ENCODE measurements at places on chromosomes 1 and 21.
A peak's percentile ranks its signal among the peaks of the same experiment; 100 is the strongest.

- DNase-seq: no peak
These were observed 19.8 kb downstream of the COL16A1 start for GRCh38 chr1:31683997-31684396.

DNA sequence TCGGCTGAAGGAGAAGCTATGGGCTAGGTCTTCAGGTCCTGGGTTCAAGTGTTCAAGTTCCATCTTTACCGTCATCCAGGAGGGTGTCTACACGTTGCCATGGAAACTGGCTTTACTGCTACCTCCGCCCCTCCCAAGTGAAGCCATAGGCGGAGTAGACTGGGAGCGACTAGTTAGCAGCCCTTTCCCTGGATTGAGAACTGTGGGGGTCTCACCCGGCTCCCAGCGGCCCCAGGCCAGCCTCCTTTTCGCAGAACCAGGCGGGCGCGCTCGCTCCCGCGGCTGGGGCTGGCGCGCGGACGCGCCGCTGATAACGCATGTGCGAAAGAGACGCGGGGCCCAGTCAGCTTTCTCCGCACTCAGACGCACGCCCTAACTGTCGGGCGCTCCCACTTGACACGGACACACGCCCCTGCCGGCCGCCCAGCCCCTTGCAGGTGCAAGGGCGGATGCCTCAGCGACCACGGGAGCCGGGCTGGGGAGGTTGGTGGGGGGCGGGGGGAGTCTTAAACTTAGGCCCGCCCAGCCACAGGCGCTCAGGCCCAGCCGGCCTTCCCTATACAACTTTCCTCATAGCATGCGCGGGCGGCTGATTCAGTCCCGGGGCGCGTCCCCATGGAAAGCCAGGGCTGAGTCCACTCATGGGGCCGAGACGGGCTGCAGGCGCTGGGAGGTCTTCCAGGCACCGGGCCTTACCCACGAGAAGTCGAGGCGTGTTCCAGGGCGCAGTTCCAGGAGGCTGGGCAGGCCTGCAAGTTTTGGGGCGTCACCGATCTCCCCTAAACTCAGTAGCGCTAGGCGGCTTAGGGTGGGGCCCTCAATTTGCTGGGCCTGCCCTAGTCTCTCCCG, 7.4 kb downstream of the EFNA4 start:
- peak; percentile 57 for DNase-seq

DNA sequence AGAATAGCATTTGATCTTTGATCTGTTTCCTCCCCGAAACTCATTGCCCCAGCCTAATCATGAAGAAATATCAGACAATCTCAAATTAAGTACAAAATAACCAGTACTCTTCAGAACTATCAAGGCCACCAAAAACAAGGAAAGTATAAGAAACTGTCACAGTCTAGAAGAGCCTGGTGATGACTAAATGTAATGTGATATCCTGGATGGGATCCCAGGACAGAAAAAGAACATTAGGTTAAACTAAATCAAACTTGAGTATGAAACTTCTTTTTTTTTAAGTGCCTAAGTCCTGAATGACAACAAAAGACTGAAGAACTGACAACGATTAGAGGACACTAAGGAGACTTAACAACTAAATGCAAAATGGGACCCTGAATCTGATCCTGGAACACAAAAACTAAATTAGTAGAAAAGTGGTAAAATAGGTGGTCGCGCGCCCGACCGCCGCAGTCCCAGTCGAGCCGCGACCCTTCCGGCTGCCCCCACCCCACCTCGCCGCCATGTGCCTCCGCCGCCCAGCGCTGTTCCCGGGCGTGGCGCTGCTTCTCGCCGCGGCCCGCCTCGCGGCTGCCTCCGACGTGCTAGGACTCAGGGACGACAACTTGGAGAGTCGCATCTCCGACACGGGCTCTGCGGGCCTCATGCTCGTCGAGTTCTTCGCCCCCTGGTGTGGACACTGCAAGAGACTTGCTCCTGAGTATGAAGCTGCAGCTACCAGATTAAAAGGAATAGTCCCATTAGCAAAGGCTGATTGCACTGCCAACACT, 5.5 kb upstream of the PRKAB2 start:
- DNase-seq: no peak

DNA sequence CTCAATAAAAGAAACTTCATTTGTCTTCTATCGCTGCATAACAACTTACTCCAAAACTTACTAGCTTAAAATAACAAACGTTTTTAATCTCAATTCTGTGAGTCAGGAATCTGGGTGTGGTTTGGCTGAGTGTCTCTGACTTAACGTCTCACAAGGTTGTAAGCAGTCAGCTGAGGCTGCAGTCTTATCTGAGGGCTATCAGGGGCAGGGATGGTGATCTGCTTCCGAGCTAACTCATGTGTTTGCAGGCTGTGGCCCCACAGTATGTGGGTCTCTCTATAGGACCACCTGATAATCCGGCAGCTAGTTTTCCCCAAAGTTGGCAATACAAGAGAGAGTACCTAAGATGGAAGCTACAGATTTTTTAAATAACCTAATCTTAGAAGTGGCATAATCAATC, 234.2 kb upstream of the FGGY start:
- no peak for DNase-seq

- no peak for DNase-seq
These were observed 141.3 kb downstream of the SPATA46 start for GRCh38 chr1:162235241-162235800.

GRCh38 chr1:206081856-206082255, 28.9 kb downstream of the RHEX start:
- no peak for DNase-seq

DNA sequence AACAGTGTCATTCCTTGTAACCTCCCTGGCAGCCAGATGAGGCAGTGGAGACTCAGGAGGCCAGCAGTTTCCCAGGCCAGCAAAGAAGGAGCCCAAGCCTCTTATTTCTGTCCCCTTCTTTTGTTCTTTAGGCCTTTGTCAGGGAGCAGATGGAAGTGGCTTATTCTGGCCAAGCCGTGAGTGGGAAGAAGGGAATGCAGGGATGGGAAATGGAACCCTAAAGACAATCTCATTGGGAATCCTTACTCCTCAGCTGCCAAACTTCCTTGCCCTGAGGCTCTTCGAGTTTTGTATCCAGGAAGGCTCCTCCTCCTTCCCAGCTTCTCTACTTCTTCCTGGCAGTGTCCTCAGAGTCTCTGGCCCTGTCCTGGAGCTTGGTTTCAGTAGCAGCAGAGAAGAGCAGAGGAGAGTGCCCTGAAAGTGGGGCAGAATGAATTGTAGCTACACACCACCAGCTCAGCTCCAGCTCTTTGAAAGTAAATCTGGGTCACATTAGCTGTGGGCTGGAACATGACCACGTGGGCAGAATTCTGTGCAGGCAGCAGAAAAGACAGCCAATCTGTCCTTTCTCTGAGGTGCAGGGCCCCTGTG, 63.9 kb downstream of the NDUFS5 start:
- no peak for DNase-seq

- DNase-seq: no peak
These were observed 110.2 kb downstream of the EIF4G3 start for GRCh38 chr1:21066356-21067012.

DNA sequence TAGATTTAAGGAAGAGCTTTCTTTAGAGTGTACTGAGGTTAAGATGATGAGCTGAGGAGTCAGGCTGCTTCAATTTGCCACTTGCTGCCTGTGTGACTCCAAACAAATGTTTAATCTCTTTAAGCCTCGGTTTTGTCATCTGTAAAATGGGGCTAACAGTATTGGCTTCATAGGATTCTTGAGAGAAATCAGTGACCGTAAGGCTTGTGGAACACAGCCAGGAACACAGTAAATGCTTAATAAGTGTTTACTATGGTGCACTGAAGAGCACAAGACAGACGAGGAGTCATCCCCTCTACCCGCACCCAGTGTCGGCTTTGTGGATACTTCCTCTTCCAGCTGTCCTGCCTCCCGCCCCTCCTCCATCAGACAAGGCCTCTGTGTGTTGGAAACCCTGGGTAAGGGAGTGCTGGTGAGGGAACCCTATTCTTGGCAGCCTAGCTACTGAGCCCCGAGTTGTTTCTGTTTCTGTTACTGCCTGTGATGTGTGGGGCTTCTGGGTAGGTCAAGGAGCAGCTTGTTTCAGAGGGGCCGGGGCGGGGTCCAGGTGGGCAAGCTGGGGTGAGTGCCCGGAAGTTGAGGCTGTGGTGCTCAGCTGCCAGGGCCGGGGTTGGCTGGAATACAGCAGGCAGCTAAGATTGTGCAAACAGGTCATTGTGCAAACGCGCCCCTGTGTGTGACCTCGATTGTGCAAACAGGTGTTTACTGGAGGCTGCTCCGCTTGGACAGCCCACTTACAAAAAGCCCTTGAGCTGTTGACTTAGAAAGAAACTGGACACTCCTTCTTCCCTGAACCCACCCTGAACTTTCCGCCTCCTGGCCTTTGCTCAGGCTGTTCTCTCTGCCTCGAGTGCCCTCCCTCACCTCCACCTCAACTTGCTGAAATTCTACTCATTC, 4.0 kb upstream of the CSF3R start:
- no peak for DNase-seq

DNA sequence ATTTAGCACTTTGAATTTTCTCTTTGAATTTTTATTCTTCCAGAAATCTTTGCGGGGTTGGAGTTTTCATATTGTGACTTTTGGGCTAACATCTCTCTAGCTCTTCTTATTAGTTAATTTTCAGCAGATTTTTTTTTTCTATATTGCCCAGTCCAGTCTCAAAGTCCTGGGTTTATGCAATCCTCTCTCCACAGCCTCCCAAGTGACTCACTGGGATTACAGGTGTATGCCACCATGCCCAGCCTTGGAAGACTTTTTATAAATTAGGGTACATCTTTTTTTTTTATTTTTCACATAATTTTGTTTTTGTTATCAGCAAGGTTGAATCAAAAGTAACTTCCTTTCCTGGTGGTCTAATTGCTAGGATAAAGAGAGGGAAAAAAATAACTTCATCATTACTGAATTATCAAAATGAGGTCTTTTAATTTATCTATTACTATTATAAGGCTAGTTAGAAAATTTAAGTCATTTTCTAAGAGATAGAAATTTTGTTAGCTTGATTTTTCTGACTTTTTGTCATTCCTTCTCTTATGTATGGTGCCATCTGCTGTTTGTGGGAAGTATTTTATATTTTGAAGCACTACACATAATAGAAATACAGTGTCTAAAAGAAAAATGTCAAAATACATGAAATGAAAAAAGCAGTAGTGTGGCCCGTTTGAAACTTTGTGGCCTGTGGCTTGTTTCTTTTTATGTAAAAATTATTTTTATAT, 273.4 kb upstream of the CACYBP start:
- DNase-seq: no peak

GRCh38 chr1:22253012-22253790, 110.3 kb upstream of the WNT4 start:
- no peak for DNase-seq

- no peak for DNase-seq
These were observed 15.9 kb downstream of the DUSP10 start for GRCh38 chr1:221725735-221726672.

- no peak for DNase-seq
These were observed 367.7 kb upstream of the DPYD start for GRCh38 chr1:98288494-98288893.

DNA sequence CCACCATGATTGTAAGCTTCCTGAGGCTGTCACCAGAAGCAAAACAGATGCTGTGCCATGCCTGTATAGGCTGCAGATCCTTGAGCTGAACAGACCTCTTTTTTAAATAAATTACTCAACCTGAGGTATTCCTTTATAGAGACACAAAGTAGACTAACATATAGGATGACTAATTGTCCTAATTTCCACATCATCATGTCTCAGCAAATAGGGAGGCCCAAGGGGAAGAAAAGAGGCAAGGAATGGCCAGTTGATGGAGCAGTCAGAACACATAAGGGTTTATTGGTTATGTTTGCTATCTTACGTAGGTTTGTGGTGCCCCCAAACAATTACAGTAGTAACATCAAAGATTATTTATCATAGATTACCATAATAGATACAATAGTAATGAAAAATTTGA, 126.2 kb downstream of the RASAL2 start:
- no peak for DNase-seq

DNA sequence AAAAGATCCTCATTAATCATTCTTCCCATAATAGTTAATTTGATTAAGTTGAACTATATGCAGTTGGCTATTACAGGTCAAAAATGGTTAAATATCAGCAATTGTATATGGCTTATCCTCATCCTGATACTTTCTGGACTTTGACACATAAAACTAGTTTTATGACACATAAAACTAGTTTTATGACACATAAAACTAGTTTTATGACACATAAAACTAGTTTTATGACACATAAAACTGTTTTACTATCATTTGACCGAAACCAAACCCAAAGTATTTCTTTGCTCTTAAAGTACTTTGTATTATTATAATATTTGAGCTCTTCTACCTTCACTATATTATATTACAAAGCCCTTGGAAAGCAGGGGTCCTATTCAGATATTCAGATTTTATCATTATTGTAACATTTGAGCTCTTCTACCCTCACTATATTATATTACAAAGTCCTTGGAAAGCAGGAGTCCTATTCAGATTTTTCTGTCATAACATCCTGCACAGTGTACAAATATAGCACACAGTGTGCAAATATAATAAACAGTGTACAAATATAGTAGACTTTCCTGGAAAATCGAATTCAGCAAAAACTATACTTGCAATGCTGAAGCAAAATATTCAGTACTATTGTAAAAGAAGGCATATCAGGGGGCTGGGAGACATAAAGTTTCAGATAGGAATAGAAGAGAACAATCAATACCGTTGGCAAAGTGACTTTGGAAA, 53.0 kb downstream of the NVL start:
- no peak for DNase-seq

DNA sequence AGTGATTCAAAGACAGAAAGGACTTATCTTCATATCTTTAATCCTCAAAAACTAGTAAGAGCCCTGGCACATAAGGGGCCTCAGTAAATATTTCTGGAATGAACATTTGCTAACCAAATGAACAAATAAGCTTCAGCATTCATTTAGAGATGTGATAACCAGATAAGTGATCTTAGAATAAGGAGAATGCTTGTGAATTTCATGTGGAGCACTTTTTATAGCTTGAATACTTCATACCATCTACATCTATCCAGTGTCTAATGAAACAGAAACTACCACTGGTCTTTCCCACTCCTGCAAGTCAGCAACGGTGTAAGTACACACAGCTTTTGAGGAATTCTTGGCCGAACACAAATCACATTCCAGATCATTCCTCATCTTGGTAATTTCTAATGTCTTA, 38.5 kb downstream of the EDEM3 start:
- DNase-seq: no peak

- no peak for DNase-seq
These were observed 128.0 kb downstream of the SETD4 start for GRCh38 chr21:35932232-35932911.

DNA sequence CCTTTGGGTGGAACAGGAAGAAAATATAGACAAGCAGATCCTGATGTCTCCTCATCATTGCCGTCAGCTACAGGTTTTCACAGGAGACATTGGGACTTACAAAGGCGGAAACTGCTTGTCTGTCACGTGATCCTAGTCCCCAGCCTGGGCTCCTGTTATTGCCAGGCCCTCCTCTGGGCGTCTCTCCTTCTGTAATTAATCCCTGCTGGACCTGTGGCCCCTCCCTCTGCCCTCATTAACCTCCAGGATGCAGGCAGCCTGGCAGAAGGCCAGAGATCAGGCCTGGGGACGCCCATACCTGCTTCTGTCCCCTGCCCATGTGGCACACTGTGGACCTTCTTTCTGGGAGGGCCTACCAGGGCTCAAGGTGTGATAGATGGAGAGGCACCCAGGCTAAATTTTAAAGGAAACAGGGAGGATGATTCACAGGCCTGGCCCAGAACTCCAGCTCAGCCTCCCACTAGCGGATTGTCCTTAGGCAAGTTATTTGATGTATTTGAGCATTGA, 2.4 kb downstream of the S100A5 start:
- DNase-seq: no peak

Measured in stimulated activated CD8-positive, alpha-beta memory T cell treated with anti-CD3 and anti-CD28 coated beads, Interleukin-2, amount 100 ng/mL, for 1 hour (primary cell).